NCI-H2171 treated with DMSO at 0.1 percent for 48 hours (cell line): ENCODE measurements at places on chromosomes 7 and 10.

DNA sequence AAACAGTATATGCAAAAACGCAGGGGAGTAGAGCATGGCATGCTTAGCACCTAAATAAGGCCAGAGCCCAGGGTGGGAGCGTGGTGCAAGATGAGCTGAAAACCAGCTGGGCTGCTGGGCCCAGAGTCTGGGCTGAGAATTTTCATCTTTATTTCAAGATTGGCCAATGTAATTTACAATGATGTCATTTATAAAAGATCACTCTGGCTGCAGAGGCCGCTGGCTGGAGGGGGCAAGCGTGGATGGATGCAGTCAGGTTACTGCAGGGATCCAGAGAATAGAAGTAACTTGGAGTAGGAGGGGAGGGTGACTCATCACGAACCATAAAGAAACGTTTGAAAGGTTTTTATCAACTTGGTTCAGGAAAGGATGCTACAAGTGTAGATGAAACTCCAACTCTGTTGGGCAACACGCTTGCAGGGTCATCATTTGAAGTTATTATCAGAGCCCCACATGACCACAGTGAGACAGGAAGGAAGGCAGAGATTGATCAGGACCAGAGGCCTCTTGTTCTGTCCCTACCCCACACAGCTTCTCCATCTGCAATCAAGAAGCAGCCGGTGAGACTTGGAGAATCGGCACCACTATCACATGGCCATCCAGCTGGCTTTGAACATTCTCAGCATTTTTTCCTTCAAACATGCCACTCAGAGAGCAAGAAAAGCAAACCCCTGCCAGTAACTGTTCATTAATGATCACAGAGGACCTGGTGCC, 49.2 kb downstream of the ODAD2 start:
- DNase-seq, result no peak

DNA sequence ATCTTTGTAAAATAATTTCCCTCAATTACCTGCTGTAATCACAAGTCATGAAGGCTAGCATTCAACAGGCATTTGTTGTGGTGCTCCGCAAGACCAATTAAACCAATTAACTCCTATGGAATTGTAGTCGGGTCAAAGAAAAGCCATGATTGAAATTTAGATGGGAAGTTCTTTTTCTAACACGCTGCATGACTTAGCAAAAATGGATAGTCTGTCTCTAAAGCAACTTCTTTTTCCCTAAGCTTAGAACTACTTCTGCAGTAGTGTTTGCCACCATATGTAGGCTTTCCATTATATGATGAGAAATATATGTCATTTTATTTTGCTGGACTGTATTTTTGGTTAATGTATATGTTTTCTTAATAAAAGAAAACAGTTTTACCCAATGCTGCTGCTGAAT, 119.1 kb downstream of the TSPAN12 start:
- DNase-seq, result no peak

DNA sequence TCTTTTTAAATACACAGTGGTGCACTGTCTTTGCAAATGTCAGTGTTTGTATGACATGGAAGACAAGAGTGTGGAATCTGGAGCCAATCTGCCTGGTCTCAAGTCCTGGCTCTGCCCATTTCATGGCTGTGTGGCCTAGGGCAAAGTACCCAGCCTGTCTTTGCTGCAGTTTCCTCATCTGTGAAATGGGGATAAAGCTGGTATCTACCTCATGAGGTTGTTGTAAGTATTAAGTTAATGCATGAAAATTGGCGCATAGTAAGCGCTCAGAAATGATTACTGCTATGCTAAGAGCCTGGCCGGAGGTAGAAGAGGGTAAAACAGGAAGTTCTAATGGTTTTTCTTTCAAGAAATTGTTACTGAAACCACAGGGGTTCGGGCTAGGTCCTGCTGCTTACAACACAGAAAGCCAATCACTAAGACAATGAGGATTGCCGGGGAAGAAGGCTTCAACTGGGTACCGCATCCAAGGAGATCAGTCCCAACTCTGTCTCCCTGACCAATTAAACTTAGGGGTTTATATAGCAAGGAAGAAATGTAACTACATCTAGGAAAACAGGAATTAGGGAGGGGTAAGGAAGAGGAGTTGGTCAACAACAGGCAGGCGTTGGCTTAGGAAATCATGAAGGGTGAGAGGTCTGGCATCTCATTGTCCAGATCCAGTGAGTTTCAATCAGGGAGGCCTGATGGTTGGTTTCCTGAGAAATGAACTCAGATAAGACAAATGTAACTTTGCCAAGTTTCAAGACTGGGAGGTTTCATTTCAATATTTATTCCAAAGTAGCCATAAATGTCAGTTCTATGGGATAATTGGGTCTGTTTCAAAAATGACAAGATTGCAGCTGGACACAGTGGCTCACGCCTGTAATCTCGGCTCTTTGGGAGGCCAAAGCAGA, 57.0 kb downstream of the CHST3 start:
- no peak for DNase-seq

DNA sequence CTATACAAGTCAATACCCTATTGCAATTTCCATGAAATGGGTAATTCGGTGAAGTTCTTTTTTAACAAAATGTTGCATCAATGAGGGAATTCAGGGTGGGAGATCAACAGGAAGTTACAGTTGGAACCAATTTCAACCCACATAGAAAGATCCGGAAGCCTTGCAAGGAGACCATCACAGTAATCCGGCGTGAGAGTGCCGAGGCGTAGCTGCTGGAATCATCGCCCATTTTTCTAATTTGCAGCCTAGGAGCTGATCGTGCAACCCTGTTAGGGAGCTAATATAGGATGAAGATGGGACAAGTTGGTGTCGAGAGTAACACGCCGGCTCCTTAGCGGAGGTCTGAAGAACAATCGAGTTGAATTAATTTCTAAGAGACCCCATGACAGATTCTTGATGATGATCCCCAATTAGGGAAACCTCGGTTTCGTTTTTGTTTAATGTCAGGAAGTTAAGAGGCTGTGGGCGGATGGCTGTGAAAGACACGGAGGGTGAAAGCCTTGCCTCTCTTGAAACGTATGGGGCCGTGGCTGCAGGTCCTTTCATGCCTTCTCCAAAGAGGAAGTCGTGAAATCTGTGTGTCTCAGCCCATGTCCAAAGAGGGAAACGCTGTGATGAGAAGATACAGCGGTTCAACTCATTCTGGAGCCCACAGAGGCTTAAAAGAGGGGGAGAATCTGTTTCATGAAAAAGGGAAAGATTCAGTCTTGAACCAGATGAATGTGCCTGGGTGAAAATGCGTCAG, 51.2 kb upstream of the CARD11 start:
- no peak for DNase-seq

- no peak for DNase-seq
Observed at GRCh38 chr10:17854044-17854652, 45.0 kb downstream of the MRC1 start.

DNA sequence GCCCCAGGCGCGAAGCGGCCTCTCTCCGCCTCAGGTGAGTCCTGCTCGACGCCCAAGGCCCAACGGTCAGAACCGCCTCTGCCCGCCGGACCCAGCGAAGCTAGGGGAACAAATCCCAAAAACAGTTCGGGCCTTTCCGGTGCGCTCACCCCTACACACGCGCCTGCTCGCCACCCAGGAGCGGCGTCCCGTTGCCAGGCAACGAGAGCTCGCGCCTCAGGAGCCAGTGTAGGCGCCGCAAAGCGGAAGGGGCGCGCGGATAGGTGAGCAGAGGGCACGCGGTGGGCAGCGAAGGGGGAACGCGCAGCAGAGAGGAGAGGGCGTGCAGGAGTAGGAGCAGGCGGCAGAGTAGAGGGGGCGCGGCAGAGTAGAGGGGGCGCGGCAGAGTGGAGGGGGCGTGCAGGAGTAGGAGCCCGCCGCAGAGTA, at the start of the genes DYDC1 and DYDC2:
DYDC1 (minus strand) TSS at position 193 of the 426 bp plus-strand sequence. CDS start 4,154 bp downstream, outside the sequence.
DYDC2 (plus strand) TSS at position 219 of the 426 bp plus-strand sequence. CDS start 5,663 bp downstream, outside the sequence.
- DNase-seq, result peak; percentile 70

DNA sequence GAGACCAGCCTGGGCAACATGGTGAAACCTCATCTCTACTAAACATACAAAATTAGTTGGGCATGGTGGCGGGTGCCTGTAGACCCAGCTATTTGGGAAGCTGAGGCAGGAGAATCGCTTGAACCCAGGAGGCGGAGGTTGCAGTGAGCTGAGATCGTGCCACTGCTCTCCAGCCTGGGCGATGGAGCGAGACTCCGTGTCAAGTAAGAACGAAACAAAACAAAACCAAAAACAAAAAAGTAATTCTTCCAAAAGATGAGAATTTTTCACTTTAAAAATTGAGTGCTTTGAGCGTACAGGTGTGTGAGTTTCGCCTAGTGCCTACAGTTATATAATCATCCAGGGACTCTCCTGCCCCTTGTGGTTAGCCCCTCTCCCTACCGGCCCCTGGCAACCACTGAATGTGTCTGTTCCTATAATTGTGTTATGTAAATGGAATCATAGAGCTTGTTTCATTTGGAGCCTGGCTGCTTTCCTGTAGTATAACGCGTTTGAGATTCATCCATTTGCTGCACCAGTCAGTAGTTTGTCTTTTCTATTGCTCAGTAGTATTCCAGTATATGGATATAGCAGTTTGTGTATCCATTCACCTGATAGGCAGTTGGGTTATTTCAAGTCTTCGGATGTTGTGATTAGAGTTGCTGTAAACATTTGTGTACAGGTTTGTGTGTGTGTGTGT, 80.0 kb downstream of the RBM33 start:
- DNase-seq, result peak; percentile 2

DNA sequence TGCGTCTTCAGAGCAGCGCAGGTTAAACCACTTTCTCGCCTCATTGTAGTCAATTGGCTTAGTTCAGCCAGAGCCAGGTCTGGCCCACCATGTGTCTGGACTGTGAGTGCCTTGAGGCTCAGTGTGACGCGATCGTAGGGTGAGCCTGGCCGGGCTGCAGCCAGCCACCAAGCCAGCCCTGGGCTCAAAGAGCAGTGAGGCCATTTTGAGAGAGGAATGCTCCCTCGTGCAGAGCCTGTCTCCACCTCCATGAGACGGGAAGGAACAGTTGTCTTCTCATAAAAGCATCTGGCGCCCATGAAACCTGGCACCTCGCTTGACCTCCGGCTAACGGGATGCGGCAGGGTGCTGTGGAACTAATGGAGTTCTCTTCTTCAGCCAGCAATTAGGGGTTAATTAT, 34.5 kb downstream of the LHPP start:
- no peak for DNase-seq

DNA sequence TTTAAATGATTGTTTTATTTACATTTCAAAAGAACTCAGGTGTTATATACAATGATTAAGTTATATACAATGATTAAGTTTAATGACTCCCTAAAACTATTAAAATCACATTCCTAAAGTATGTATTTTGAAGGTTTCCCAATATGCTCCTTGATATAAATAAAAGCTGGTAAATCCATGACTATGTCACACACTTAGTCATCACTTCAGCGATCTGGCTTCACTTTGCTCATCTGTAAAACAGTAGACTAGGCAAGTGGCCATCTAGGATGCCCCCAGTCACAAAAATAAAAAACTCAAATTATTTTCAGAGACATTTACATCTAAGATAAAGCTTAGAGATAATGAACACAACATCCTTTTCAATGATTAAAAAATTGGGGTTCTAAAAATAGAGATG, 10.8 kb downstream of the ICA1 start:
- no peak for DNase-seq

- no peak for DNase-seq
Observed at GRCh38 chr10:72850861-72851260, 42.7 kb upstream of the OIT3 start.

- peak; percentile 63 for DNase-seq
Observed at GRCh38 chr10:86710987-86711512, 42.7 kb downstream of the LDB3 start.

- no peak for DNase-seq
Observed at GRCh38 chr7:18265611-18266281, 229.8 kb upstream of the HDAC9 start.

- DNase-seq, result no peak
Observed at GRCh38 chr7:144454-144826, 47.9 kb upstream of the FAM20C start.

GRCh38 chr7:133562621-133563020, 309.7 kb downstream of the EXOC4 start:
- DNase-seq, result no peak

DNA sequence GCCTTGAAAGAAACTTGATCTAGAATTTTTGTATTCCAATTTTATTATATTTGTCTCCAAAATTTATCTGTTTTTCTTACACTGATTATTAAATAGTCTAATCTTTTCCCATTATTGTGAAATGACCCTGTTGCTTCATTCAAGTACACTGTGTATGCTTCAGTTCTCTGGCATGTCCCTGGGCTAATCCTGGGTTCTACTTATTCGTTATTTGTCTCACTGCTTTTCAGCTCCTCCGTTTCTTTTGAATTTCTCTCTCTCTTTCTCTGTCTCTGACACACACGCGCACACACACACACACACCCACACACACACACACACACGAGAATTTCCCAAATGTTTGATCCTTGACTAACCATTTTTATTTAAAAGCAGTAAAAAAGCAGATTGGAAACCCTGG, 768.6 kb downstream of the NRG3 start:
- DNase-seq, result no peak

DNA sequence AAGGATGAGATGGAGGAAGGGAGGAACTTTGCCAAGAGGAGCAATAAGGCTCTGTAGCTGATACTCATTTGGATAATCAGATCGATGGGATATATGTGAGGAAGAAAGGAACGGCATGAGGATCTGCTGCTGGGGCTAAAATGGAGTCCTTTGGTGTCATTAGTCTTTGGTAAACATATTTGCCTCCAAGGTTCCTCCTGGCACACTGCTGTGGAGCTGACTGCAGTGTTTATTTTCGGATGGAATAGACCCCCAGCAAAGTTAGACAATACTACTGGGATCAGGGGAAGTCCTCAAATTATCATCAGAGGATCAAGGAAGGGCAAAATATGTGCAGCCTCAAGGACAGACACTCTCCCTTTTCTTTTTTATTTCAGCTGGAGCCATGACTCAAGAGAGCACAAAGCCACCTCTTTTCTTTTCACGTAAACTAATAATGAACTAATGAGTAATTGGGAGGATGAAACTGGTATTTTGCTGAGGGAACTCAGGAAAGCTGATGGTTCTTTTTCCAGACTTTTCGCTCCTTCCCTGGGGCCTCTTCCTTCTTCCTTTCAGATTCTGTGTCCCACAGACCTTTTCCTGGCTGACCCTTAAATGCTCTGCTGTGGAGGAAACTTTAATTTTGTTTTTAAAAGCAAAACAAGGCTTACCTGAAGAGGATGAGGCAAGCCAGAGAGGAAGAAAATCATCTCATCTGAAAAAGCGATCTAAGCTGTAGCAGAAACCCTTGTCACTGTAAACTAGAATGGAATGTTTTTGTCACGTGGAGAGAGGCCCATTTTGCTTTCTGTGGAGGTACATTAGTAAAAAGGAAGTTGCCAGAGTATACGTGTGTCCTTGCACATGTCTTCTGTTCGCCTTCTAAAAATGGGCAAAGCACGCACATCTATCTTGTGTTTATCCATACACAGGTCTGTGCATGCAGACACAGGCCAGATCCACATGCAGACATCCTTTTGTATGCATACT, 33.3 kb downstream of the LRMDA start:
- no peak for DNase-seq

- DNase-seq, result no peak
Observed at GRCh38 chr10:55374917-55375316, 573.9 kb upstream of the PCDH15 start.

GRCh38 chr10:75355706-75356105, 45.9 kb downstream of the ZNF503 start:
- DNase-seq, result no peak

GRCh38 chr10:11687779-11688447, 54.3 kb upstream of the ECHDC3 start:
- DNase-seq, result peak; percentile 4
